Esophagus squamous epithelium (tissue), 5 donors: ENCODE measurements at places on chromosomes 11 and 22. TPM values are rescaled to one million over a fixed set of nuclear protein-coding genes. Genes with fewer than 3 reads are reported as not detected.

The LRRC74B gene
- not detected for total RNA-seq

The ADSL gene
- 57.9 TPM for total RNA-seq

The RIMBP3C gene
- total RNA-seq: not detected

The SCGB1C1 gene
- total RNA-seq: not detected

The ROBO4 gene
- 5.9 TPM for total RNA-seq

- H3K27me3 ChIP-seq: peaks cover 12% of the 10 kb centered on the region
- peak overlapping the region; percentile 62 for H3K4me3 ChIP-seq
- peaks cover 29% of the 10 kb centered on the region for H3K4me1 ChIP-seq
- H3K27ac ChIP-seq: no peak overlapping the region
- no peaks in the 10 kb centered on the region for H3K36me3 ChIP-seq
Observed at GRCh38 chr11:128687321-128687720, 6.6 kb upstream of the FLI1 start.

DNA sequence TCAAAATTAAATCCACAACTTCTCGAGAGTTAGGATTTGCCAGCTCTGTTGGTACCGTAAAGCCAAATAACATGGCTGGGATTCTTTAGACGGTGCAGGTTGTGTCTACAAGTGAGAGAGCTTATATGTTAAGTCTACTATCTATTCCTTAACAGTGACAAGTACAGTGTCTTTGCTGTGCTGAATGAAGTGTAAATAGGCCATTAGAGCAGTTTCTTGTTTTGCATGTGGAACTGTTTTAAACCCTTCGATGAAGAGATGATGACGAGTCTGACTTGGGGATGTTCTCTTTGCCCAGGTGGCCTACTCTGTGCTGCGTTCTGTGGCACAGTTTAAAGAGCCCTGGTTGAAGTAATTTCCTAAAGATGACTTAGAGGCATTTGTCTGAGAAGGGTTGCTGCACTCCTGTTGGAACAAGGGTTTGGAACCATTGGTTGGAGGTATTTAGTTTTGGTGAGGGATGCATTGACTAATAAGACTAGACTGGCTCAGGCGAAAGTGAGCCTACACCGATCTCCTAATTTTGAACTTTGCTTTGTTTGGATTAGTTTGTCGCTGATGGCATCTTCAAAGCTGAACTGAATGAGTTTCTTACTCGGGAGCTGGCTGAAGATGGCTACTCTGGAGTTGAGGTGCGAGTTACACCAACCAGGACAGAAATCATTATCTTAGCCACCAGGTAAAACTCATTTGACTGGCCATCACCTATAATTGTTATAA lies 988 bp downstream of the RPS3 start:
- H3K27me3 ChIP-seq: no peaks in the 10 kb centered on the region
- peaks cover 4% of the 10 kb centered on the region for H3K4me1 ChIP-seq
- H3K4me3 ChIP-seq: peak overlapping the region; percentile 51
- peaks cover 31% of the 10 kb centered on the region for H3K36me3 ChIP-seq
- no peak for DNase-seq
- peak overlapping the region; percentile 94 for H3K27ac ChIP-seq

DNA sequence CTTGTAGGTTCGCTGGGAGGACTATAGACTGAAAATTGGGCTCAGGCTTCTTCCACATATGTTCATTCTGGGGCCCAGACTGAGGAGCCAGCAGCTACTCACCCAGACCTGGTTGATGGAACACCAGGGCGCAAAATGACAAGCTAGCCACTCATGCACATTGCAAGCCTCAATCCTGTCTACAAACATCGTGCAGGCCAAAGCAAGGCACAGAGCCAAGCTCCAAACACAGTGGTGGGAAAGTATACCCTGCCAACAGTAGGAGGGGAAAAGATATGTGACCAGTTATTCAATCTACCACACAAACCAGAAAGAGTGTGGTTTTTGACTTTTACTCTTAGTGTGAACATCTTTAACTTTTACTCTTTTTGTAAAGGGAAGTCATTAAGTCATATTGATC lies 660.5 kb downstream of the NTM start:
- H3K27me3 ChIP-seq: no peaks in the 10 kb centered on the region
- no peak for DNase-seq
- H3K4me3 ChIP-seq: no peak overlapping the region
- H3K4me1 ChIP-seq: no peaks in the 10 kb centered on the region
- no peak overlapping the region for H3K27ac ChIP-seq
- no peaks in the 10 kb centered on the region for H3K36me3 ChIP-seq

DNA sequence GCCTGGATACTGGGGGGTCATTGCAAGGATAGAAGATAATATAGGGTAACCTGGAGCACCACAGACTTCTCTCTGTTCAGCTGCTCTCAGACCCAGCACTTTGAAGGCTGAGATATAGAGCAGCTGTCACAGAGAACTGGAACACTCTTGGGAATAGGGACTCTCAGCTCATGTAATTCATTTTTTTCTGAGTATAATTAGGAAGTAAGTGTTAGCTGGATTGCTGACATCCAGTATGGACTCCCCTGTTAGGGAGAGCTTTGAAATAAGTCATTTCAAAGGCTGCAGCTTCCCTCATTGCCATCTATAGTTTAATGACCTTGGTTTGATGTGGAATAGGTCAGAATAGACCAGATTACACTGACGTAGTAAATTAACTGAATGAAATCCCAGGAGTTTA lies 120.8 kb upstream of the POU2AF2 start:
- peak overlapping the region; percentile 51 for H3K27ac ChIP-seq
- H3K36me3 ChIP-seq: no peaks in the 10 kb centered on the region
- H3K4me3 ChIP-seq: no peak overlapping the region
- no peak for DNase-seq

DNA sequence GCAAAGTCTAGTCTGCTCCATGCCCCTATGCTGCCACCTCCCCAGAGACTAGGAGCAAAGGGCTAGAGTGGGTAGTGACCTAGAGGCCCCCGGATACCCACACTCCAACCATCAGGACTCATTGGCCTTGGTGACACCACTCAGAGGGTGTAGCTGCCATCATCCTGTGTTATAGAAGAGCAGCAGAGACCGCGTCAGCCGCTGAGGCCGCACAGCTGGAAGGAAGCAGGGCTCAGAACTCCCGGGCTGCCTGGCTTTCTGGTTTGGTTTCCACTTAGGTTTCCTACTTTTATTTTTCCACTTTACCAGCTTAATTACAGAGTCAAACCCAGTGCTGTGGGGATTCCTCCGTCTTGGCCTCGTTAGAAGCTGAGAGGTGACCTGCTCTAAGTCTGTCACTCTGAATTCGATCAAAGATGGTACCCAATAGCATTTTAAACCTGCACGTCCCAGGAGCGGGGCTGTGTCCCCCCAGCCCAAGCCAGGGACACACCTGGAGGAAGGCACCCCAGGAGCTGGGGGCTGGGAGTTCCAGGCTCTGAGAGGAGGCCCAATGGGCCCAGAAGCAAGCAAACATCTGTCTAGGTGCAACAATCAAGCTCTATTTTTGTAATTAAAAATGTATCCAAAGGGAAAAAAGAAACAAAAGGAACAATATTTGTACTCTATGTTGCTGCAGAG lies 2.1 kb upstream of the CDKN1C start:
- no peaks in the 10 kb centered on the region for H3K27me3 ChIP-seq
- H3K4me3 ChIP-seq: no peak overlapping the region
- peaks cover 33% of the 10 kb centered on the region for H3K4me1 ChIP-seq

DNA sequence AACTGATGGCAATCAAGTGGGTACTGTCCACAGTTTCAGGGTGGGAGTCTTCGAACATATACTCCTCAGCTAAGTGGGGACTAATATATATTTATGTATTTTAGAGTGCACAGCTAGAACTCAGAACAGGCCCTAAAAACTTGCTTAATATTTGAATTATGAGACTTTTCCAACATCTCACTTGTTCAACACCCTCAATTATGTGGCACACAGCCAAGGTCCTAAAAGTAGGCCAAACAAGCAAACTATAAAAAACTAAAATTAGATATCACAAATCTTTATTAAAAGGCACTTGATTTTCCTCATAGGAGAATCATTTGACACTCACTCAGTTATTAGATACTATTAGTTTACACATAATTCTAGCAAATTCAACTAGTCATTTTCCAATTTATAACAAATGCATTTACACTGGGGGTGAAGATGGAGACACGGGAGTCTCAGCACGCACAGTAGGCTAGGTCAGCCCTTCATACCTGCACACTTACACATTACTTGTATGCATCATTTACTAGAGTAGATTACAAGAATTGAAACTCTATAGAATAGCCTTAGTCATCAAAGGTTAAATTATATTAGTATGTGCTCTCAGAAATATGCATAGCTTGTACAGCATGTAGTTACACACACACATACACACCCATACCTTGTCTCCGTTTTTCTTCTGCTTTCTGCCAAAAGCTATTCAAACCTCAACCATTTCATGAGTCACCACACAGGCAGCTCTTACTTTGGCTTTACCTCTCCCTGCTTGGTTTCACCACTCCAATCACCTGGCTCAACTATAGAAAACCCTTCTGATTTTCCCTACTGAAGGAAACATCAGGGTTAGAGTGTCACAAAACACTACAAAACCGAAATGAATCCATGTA lies 171.5 kb downstream of the SBF2 start:
- no peak for DNase-seq
- H3K27me3 ChIP-seq: no peaks in the 10 kb centered on the region
- no peaks in the 10 kb centered on the region for H3K4me1 ChIP-seq
- H3K4me3 ChIP-seq: no peak overlapping the region

DNA sequence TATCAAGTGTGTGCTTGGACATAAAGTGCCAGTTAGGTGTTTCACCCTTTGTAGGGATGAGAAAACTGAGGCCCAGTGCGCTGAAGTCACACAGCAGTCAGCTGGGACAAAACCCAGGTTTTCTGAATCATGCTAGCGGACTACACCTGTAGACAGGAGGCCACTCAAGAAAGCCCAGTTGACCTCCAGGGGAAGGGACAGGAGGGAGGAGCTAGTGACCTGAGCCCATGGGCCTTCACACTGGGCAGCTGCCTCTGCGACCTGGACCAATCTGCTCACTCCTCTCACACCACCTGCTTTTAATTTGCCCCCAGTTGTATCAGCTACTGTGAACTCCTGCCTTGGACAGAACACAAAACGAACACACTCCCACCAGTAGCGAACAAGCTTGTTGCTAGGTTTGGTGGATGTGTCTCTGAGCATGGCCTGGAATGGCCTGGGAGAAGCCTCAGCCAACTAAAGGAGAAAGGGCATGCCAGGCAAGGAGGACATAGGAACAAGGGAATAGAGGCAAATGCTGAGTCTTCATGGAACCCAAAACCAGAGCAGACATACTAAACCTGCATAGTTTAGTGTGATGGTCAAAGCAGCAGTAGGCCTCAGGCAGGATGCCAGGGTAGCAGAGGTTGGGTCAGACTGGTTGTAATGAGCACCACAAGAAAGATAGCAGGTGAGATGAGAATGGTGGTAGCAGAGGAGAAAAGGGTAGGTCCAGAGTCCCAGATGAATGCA lies 7.2 kb downstream of the LMO1 start:
- DNase-seq: no peak
- H3K27ac ChIP-seq: no peak overlapping the region

DNA sequence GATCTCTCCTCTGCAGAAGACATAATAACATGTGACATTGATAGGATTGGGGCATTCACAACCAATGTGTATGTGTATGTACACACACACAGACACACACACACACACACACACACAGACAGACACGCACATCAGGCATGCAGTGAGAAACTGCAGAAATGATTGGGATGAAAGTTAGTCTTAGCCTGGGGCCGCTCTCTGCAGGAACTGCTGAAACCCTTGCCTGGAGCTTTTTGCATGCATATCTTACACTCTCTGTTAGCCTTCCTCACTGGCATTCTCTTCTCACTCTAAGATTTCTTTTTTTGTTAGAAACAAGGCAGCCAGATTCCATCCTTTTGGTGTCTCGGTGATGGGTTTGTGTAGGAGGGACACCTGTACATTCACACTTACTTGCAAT lies 337.9 kb downstream of the NELL1 start:
- H3K27me3 ChIP-seq: no peaks in the 10 kb centered on the region
- no peaks in the 10 kb centered on the region for H3K36me3 ChIP-seq
- H3K27ac ChIP-seq: no peak overlapping the region
- H3K4me1 ChIP-seq: no peaks in the 10 kb centered on the region
- no peak overlapping the region for H3K4me3 ChIP-seq

DNA sequence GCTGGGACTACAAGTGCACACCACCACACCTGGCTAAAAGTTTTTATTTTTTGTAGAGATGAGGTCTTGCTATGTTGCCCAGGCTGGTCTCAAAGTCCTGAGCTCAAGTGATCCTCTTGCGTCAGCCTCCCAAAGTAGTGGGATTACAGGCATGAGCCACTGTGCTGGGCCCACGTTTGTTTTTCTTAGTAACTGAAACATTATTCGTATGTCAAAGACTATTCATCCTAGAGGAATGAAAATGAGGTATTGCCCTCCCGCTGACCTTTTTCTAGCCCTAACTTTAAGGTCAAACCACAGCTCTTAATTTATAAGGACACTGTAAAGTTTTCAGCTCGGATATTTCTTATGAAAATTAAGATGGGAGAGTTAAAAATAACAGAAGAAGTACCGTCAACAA lies 33.2 kb upstream of the PAX6 start:
- DNase-seq: no peak
- no peak overlapping the region for H3K4me3 ChIP-seq
- H3K4me1 ChIP-seq: no peaks in the 10 kb centered on the region
- H3K36me3 ChIP-seq: no peaks in the 10 kb centered on the region
- H3K27me3 ChIP-seq: peaks cover 2% of the 10 kb centered on the region

GRCh38 chr22:19966908-19967750 lies 25.5 kb upstream of the TXNRD2 start:
- peaks cover 12% of the 10 kb centered on the region for H3K4me1 ChIP-seq
- DNase-seq: no peak
- H3K27me3 ChIP-seq: no peaks in the 10 kb centered on the region
- H3K4me3 ChIP-seq: no peak overlapping the region
- H3K27ac ChIP-seq: no peak overlapping the region
- H3K36me3 ChIP-seq: no peaks in the 10 kb centered on the region

GRCh38 chr11:66684635-66685034 lies 6.9 kb upstream of the RBM4B start:
- H3K27ac ChIP-seq: peak overlapping the region; percentile 71
- H3K4me3 ChIP-seq: no peak overlapping the region
- no peaks in the 10 kb centered on the region for H3K36me3 ChIP-seq
- H3K27me3 ChIP-seq: no peaks in the 10 kb centered on the region

GRCh38 chr11:44746894-44747293 lies 20.1 kb downstream of the TSPAN18 start:
- H3K4me3 ChIP-seq: no peak overlapping the region
- no peaks in the 10 kb centered on the region for H3K36me3 ChIP-seq
- no peak for DNase-seq
- H3K4me1 ChIP-seq: peaks cover 62% of the 10 kb centered on the region
- peak overlapping the region; percentile 49 for H3K27ac ChIP-seq

GRCh38 chr11:86743223-86744118 lies 56.9 kb upstream of the PRSS23 start:
- peaks cover 23% of the 10 kb centered on the region for H3K4me1 ChIP-seq
- H3K36me3 ChIP-seq: no peaks in the 10 kb centered on the region
- no peaks in the 10 kb centered on the region for H3K27me3 ChIP-seq
- H3K4me3 ChIP-seq: no peak overlapping the region
- peak overlapping the region; percentile 78 for H3K27ac ChIP-seq
- DNase-seq: no peak

- H3K27me3 ChIP-seq: no peaks in the 10 kb centered on the region
- H3K27ac ChIP-seq: no peak overlapping the region
- no peaks in the 10 kb centered on the region for H3K4me1 ChIP-seq
Observed at GRCh38 chr22:49569286-49570031, 258.2 kb downstream of the BRD1 start.
